ENCODE measurements at places on chromosomes 6 and 20.

GRCh38 chr6:36347621-36348020 lies 10.9 kb upstream of the BNIP5 start:
- DNase-seq, result no peak

- DNase-seq, result peak; percentile 14
Measured at GRCh38 chr6:2378891-2379652, 133.7 kb upstream of the GMDS start.

- peak; percentile 21 for DNase-seq
Measured at GRCh38 chr6:30357678-30358540, 13.0 kb downstream of the RPP21 start.

DNA sequence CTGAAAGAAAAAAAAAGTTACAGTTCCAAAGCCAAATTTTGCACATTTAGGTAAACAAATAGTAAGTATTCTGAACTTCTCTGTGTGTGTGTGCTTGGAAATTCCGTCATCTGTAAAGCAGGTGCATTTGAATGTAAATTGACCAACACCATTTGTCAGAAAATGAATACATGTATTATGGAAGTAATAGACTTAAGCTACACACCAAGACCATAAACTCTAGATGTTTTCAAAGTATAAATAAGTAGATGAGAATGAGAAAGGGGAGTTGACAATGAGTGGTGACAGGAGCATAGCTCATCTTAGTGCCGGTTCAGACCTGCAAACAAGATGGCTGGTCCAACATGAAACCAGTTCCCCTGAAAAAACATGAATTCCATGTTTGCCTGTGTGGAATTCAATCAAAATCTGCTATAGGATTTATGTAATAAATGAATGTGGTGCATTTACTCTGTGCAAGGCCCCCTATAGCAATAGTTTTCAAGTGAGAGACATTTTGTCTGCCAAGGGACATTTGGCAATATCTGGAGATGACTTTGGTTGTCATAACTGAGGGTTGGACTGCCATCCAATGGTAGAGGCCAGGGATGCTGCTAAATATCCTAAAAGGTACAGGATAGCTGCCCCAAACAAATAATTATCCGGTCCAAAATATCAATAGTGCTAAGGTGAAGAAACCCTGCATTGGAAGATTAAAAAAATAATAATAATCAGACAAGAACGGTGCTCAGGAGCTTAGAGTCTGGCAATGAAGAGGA lies 11.0 kb upstream of the FILIP1 start:
- no peak for DNase-seq

DNA sequence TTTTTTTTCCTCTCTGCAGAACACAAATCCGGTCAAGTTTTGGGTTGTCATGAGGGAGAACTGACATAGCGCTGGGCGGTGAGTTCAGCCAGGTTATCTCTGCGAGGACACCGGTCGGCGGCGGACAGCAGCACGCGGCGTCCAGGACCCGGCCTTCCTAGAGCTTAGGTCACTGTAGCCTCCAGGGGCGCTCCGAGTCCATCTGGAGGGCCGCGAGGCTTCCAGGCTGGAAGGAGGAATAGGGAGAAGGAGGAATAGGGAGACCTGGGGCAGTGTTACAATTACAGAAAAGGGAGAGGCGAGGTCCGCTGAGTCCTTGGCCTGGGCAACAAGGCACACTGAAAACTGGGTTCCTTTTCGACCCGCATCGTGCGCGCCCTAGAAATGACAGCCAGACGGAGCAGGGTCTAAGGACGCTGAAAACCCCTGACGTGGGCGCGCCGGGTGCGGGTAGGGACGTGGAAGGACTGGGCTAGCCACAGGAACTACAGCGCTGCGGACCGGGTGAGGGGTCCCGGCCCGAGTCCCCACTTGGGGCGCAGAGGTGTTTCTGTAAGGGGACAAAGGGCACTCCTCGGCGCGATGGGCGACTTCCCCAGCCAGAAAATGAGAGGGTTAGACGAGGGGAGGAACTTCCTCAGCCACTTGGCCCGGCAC lies 536 bp upstream of the FNDC1 start:
- peak; percentile 4 for DNase-seq

- no peak for DNase-seq
Measured at GRCh38 chr6:74177506-74177905, 481.5 kb downstream of the CD109 start.

GRCh38 chr6:135423649-135424128 lies 73.9 kb downstream of the AHI1 start:
- DNase-seq, result peak; percentile 76

- DNase-seq, result no peak
Measured at GRCh38 chr6:47047097-47047478, 5.0 kb upstream of the ADGRF1 start.

GRCh38 chr20:20130399-20130798 lies 78.1 kb downstream of the CFAP61 start:
- no peak for DNase-seq

DNA sequence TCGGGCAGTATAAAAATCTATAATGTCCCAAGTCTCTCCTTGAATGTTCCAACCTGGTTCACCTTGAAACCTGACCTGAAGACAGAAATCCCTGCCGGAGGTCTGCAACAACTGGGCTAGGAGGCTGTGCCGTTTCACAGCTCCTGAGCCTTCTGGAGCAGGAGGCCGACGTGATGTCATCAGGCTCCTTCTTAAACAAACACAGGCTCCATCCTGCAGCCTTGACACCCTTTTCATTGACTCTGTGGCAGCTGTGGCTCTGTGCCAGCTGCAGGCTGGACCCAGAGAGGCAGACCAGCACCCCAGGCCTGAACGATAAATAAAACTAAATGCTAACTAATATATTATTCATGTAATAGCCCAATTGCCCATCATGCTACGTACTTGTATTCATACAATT lies 483.9 kb downstream of the CD83 start:
- DNase-seq, result no peak

GRCh38 chr6:161526794-161527193 lies 252.9 kb upstream of the AGPAT4 start:
- no peak for DNase-seq

DNA sequence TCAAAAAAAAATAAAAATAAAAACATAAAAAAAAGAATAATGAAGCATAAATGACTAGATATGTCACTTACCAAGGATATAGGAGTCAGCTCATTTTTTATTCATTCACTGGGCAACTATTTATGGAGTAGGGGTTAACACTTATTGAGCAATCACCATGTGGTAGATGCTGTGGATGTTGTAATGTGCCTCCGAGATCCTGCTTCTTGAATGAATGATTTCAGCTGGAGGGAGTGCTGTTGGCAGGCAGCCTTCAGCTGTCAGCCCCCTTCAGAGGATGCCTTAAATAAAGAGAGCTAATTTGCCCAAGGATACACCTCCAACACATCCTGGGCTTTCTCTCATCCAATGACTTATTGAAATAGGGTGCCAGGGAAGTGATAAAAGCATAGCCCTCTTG lies 229.5 kb upstream of the DTNBP1 start:
- DNase-seq, result no peak

- DNase-seq, result no peak
Measured at GRCh38 chr20:19885939-19886660, 128.0 kb downstream of the RIN2 start.

DNA sequence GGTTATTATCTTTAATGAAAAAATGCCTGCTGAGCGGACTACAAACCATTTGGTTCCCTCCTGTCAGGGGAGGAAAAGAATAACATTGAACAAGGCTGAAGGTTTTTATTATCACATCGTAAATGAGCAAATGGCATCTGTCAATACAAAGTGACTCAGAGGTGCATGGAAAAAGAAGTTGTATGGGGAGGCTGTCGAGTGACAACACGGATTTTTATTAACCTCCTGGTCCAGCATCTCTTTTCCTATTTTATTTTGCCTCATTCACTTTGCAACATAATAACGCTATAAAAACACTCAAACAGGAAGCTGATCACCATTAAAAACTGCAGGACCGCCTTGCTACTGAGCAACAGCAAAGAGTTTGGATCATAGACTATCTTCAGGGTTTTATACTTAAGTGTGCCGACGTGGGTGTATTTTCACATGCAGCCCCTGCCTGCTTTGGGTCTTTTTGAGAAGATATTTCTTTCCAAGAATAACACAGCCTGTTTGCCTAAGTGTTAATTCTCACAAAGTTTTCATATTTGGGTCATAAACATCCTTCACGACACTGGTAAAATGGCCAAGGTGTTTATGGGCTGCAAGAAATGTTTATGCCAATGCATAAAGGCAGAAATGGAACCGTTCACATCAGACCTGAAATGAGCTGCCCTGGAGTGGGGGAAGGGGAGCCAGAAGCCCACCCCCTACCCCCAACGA lies 132.1 kb upstream of the SALL4 start:
- DNase-seq, result no peak

DNA sequence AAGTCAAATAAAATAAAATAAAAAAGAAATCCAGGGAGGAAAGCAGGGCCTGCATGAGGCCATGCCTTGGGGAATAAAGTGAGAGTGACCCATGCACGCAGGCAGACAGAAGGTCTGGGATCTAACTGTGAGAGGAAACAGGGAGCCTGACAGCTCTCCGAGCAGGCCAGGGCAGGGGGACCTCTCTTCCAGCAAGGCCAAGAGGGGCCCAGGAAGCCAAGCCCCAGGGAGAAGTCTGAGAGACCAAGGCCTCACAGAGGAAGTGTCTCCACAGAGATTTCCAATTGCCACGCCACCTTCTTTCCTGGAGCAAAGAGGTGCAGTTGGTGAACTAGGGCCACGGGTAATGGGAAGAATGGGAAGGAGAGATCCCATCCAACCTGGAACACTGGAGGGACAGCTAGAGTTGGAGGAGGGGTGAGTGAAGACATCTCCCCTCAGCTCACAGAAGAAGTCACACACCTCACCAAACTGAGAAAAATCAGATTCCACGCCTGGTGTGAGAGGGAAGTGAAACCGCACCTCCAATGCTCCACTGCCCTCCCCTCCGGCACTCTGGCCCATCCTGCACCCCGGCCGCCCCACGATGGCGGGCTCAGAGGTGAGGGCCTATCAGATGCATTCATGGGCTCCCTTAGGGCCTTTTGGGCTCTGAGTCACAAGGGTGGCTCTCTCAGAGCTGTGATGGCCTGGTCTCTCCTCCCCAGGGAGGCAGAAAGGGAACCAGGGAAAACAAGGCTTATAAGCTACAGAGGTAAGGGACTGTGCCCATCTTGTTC lies 25.1 kb upstream of the TAF8 start:
- no peak for DNase-seq

DNA sequence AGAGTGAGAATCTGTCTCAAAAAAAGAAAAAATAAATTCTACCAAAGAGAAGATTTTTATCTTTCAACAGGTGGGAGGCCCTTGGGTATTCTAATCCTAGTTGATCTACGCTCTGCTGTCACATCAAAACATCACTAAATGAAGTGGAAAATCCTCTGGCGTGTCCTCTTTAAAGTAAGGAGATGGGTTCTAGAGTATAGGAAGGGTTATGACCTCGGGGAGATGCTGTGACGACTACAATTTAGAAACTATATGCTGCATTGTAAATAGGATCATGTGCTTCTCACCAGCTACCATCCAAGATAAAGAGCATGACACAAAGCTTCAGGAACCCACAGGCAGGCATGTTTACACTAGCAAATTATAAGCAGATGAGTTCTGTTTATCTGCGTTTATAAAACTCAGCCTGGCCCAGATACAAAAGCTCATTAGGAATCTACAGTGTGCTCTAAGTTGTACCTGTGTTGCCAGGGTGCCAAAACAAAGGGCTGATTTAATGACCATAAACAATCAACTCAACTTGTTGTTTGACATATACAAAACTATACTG lies 197.1 kb upstream of the PLN start:
- DNase-seq, result no peak

- no peak for DNase-seq
Measured at GRCh38 chr20:53910351-53911002, 159.9 kb downstream of the BCAS1 start.

- peak; percentile 49 for DNase-seq
Measured at GRCh38 chr6:21808551-21809242, 215.1 kb downstream of the SOX4 start.

- DNase-seq, result no peak
Measured at GRCh38 chr6:131216246-131216645, 81.0 kb downstream of the AKAP7 start.

- DNase-seq, result no peak
Measured at GRCh38 chr6:43127180-43127579, 43.9 kb upstream of the SRF start.

DNA sequence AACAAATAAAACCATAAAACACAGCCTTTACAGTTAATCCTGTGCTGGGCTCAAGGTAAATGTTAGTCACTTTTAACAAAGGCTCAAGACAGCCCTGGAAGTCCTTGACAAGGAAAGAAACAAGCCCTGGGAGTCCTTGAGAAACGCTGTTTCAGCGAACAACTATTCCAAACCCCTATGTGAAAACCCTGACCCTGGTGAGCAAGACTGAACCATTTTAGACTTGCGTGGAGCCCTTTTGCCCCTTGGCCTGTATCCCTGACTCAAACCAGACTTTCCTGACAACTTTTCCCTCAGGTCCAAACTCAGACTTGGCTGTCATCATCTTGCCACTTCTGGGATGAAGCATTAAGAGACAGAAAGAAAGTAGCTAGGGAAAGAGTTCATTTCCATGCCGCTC lies 180.4 kb downstream of the AIG1 start:
- no peak for DNase-seq

DNA sequence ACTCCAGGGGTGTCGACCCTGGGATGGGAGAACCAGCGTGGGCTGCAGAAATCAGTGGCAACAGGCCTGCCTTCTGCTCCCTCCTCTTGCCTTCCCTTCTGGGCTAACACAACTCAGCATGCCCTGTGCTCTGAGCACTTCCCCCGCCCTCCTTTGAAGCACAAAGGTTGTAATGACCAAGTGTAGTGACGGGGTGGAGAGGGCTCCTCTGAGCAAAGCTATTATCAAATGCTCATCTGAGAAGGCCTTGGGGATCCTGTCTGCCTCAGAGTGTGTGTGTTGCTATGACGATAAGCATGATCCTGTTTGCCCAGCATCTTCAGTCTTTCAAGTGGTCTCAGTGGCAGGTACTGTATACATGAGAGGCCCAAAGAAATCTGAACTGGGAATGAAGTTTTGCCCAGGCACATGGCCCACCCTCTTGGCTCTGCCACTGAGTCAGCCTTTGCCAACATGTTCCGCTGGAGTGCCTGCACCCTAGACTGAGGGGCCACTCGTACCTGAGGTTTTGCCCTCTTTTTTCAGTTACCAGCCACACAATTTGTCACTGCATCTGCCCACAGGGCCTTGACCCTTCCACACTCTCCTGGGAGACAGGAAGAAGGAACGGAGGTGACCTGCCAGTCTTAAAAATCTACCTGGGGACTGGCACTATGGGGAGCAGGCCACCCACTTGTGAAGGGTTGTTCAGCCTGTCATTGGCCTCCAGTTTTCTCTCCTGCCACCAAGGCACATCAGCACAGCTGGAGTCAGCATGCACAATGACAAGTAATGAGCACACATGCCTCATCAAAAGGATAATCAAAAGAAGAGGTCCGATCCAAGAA lies 74.5 kb downstream of the GFOD1 start:
- DNase-seq, result no peak

DNA sequence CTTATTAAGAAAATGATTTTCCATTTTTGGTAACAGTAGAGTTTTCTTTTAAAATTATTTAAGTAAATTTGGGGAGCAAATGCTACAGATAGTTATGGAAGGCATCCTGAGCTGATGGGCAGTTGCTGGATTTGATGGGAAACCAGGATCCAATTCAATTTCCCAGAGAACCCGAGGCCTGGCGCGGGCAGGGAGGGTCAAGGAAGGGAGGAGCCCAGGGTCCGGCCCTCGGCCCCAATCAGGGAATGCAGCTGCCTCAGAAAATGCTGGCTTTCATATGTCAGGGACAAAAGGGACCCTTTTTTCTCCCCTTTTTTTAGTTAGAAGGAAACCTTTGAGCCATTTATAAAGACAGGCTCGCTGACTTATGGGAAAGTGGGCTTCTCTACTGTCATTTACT lies 42.1 kb downstream of the CTCFL start:
- no peak for DNase-seq

All from kidney glomerular epithelial cell (primary cell).